ENCODE measurements at places on chromosomes 1 and 21.

GRCh38 chr1:195908121-195908520 lies 700.1 kb downstream of the KCNT2 start:
- DNase-seq = no peak

DNA sequence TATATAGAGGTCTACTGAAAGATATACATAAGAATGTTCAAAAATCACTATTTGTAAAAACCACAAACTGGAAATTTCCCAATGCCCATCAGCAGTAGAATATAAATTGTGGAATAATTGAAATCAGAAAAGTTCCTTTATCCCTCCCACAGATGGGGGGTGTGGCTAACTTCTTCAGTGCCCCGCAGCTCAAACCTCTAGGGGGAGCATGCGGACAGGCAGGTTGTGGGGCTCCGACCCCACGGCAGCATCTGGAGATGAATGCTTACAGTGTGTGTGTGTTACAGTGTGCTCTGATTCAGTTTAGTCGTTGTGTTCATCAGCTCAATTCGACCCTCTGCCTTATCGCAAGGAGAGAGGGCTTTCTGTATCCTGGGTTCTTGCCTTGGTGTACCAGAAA lies 262.1 kb upstream of the LRRC7 start:
- peak; percentile 53 for DNase-seq

- DNase-seq = peak; percentile 11
These were observed 152.2 kb downstream of the SIPA1L2 start for GRCh38 chr1:232477728-232478127.

GRCh38 chr1:53735681-53736080 lies 3.3 kb downstream of the GLIS1 start:
- DNase-seq = no peak

DNA sequence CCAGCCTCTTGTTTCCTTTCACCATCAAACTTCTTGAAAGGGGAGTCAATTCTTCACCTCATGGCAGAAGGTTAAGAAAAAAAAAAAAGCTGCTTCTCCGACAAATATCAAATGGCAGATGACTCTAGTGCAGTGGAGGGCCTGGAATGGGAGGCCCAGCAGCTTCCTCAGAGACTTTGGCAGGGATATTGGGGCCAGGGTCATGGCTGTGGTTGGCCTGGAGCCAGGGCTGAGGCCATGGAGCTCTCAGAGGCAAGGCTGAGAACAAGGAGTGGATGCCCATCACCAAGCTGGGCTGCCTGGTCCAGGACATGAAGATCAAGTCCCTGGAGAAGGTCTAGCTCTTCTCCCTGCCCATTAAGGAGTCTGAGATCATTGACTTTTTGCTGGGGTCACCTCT lies 18.7 kb downstream of the MTF1 start:
- DNase-seq = no peak

- DNase-seq = peak; percentile 78
These were observed 162.6 kb upstream of the IRF2BP2 start for GRCh38 chr1:234772345-234773147.

GRCh38 chr1:200991097-200991614 lies 32.4 kb downstream of the KIF21B start:
- DNase-seq = no peak

- peak; percentile 76 for DNase-seq
These were observed 57.3 kb downstream of the PSMG1 start for GRCh38 chr21:39125752-39126485.

- no peak for DNase-seq
These were observed 243.6 kb downstream of the TNR start for GRCh38 chr1:175499595-175500382.

- no peak for DNase-seq
These were observed 566.0 kb downstream of the ADGRL2 start for GRCh38 chr1:82366689-82367088.

DNA sequence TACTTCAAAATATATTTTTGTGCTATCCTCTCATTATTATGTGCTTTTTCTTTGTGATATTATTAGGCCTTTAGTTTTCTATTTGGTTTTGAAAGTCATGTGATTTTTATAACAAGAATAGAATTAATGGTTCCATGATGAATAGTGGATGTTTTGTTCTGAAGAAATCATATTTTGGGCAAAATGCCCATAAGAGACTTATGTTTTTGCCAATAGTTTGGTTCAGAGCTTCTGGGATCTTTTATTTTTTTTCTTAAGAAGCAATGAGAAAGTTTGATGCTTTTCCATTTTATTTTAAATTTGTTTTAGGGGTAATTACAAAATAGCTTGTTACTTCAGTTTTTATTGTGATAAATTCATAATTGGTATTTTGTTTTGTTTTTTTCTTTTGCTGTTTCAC lies 49.8 kb downstream of the LYPLAL1 start:
- DNase-seq = no peak

- DNase-seq = no peak
These were observed 1.5 kb upstream of the RASSF5 start for GRCh38 chr1:206505702-206506355.

DNA sequence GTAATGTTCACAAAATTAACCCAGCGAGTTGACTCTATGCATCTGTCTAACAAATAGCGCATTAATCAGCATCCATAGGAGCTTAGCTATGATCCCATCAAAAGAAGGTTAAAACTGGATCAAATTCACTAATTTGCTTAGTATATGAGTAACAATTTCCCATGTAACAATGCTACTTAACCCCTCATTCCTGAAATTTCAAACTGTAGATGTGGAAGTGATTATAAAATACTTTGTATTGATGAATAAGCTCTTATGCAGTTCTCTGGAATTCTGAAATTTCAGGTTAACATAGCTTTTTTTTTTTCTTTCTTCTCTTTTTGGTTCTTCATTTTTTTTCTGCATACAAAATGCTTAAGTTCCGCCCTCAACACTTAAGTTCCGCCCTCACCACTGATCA lies 1272.7 kb downstream of the KCNT2 start:
- no peak for DNase-seq

GRCh38 chr21:45293726-45294401 lies 6.2 kb upstream of the POFUT2 start:
- no peak for DNase-seq

DNA sequence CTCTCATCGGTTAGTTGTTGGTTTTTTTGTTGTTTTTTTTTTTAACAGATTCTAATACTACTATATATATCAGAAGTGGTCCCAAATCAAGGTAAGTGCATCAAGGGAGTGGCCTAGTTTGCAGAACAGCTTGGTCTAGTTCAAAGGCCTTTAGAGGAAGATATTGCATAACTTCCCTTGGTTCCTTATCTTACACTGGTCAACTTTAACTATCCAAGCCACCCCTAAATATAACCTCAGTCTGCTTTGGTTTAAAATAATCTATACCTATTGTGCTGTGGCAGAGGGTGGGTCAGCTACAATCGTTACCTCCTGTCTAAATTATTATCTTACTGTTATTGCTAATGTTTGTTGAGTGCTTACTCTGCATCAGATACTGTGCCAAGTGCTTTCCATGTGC lies 6.9 kb downstream of the S100A12 start:
- DNase-seq = no peak

- peak; percentile 100 for DNase-seq
These were observed 37.4 kb upstream of the WASF2 start for GRCh38 chr1:27527223-27527889.

DNA sequence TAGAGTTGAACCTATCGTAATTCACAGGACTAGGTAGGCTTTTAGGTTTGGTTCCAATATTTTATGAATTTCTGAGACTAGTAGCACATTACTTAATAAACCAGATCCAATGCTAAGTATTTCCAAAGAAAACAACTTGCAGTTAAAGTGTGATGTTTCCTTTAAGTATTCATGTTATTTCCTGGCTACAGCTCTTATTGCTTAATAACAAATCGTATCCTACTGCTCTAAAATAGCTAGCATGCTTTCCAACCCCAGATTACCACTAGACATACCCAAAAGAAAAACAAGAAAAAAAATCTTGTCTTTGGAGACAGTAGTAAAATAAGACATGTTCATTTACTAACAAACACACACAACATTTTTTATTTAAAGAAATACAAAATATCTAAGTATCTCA lies 898 bp downstream of the KRTAP27-1 start:
- no peak for DNase-seq

DNA sequence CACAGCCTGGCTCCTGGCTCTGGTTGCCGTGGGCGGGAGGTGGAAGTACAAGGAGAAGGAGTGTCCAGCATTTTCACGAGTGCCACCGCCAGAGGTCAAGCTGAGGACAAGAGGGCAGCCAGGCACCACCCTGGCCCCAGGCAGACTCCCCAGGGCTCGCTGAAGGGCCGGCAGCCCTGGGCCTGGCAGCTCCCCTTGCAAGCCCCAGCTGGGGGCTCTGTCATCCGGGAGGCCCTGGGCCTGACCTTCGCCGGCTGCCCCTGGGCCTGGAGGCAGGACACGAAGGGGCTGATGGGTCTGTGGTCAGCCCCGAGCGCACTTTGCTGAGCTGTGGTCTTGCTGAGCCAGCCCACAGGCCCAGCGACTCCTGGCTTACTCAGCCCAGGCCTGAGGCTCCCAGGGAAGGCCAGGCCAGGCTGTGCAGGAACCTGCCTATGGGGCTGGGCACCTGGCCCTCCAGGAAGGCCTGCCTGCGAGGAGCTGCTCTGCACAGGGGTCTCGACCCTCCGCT lies 74.8 kb downstream of the MORN1 start:
- DNase-seq = no peak

- DNase-seq = no peak
These were observed 82.3 kb upstream of the IFFO2 start for GRCh38 chr1:19038732-19039131.

GRCh38 chr1:95903060-95903459 lies 669.0 kb downstream of the RWDD3 start:
- DNase-seq = no peak

GRCh38 chr1:186207391-186208085 lies 167.5 kb downstream of the TPR start:
- DNase-seq = no peak

- DNase-seq = no peak
These were observed 3.5 kb upstream of the ACBD6 start for GRCh38 chr1:180505732-180506335.

- no peak for DNase-seq
These were observed 27.6 kb downstream of the SPATA21 start for GRCh38 chr1:16409536-16410152.

DNA sequence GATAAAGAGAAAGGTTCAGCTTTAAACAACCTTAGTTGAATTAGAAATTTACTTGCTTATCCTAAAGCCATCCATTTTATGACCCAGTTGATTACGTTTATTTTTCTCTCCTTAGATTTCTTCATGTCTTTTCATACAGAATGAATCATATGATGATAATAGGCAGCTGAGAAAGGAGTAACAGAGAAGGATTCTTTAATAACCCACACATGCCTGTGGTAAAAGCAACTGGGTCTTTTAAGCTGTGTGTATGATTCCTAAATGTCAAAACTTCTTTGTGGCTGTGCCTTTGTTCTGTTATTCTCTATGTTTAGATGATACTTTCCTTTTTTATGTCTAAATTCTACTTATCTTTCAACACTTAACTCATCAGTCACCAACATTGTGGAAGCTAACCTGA lies 626.5 kb downstream of the NCAM2 start:
- DNase-seq = no peak

GRCh38 chr1:59081795-59082194 lies 215.1 kb upstream of the FGGY start:
- no peak for DNase-seq

DNA sequence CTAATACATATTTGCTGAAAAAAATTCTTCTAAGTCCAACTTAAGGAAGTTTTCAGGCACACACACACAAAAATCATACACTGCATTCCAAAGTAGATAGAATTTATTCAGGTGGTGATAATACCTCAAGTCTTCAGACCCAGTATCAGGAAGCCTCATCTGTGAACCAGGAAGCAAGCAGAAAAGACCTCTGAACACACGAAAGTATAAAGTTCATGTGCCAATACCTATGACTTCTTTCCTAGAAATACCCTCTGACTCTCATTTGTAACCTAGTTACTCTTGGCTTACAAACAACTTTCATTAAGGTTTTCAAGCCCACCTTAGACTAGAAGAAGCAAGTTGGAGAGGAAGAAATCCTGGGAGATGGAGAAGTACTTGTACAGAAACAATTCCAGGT lies 35.7 kb upstream of the IFNLR1 start:
- no peak for DNase-seq

GRCh38 chr1:54462597-54463258 lies 56.5 kb upstream of the SSBP3 start:
- no peak for DNase-seq

- no peak for DNase-seq
These were observed 181.8 kb upstream of the L1TD1 start for GRCh38 chr1:62012836-62013235.

- peak; percentile 56 for DNase-seq
These were observed at the start of gene IFNGR2 for GRCh38 chr21:33403128-33403785. IFNGR2 (plus strand) TSS chr21:33403413; CDS start chr21:33403544, 131 bp downstream.

DNA sequence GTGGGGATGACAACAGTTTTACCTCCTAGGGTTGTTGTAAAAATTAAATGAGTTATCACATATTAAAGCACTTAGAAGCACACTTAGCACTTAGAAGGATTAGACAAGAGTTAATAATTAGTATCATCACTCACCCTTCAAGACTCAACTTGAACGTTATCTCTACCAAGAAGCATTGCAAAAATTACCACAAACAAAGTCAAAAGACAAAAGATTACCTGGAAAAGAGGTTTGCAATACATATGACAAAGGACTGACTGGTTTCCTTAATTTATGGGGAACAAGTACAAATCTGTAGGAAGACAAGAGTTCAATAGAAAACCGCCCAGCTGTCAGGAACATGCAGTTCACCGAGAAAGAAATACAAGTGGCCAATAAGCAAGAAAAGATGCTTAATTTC lies 93.3 kb upstream of the ATP1A1 start:
- no peak for DNase-seq

DNA sequence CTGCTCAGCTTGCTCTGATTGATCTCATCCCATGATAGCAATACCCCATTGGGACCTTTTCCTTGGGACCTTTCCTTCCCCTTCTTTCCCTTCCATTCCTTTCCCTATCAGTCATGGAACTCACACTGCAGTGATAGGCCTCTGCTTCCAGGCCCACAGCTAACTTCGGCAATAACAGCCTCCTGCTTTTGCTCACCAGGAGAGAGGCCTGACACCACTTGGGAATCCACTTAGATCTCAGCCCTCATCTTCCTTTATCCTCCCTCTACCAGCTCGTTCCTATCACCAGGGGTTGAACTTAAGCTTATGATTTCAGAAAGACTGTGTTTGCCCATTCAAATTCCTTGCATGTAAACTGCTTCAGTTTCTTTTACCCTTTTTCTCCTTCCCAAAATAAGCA lies 11.0 kb upstream of the TIPRL start:
- no peak for DNase-seq

DNA sequence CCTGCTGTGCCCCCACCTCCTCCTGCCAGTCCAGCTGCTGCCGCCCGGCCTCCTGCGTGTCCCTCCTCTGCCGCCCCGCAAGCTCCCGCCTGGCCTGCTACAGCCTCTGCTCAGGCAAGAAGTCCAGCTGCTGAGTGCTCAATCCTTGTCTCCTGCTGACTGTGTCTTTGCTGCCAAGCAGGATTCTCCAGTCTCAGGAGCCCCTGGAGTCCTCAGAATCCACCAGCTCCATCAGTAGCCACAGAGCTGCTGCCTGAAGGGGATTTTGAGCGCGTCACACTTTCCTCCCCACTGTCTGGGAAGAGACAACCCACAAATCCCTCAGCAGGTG lies 973 bp downstream of the KRTAP10-11 start:
- DNase-seq = no peak

GRCh38 chr1:28141685-28142084 lies 34.8 kb downstream of the PTAFR start:
- DNase-seq = no peak
